ENCODE measurements at places on chromosomes 12 and 14.

DNA sequence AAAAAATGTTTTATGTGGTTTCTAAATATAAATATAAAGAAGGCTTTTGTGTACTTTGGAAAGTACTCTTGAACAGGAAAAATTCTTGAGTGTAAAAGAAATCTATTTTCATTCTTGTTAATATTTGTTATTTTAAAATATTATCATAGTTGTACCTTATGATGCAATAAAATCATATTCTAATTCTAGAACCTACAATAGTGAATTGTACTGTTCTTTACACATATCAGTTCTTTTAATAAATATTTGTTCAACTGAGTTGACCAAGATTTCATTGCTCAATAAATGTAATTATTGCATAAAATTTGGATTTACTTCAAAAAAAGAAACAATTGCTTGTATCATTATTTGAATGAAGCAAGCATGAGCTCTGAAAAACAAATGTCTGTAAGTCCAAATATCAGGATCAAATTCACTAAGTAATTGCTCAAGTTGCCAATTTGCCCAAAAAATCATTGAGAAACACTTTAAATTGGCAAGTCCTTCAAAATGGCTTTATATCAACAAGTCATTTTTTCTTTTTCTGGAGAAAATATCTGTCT lies 191.6 kb upstream of the SLC16A7 start:
- DNase-seq = no peak

DNA sequence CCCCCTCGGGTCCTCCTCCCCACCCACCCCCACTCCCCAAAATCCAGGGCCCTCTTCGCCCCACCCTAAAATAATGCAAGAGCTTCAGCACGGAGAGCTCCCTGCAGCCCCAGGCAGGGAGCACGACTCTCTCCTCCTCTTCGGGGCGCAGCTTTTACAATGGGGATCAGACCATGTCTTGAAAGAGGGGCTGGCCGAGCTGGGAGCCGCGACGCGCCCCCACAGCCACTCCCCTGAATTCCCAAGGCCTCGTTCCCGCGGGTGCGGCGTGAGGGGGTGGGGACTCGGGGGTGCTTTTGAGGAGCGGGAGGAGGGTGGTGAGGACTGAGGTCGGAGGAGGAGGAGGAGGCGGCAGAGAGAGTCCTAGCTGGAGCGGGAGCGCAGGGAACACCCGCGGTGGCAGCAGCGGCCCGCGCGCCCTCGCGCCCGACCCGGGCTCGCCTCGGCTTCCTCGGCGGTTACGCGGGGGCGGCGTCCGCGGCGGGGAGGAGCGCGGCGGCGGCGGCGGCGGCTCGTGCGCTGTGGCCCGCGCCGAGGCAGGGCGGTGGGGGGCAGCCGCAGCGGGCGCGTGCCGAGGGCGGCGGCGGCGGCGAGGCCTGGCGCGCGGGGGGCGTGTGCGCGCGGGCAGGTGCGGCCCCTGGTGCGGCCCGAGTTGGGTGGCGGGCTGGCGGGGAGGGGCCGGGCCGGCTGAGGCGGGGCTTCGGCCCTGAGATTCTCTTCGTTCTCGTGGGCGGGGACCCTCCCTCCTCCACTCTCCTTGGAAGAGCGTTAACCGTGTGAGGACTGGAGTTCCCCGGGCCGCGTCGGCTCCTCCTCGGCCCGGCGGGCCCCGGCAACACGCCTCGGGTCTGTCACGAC lies at the start of gene ANKS1B:
TSS of gene ANKS1B (minus strand) at position 666 of the 858 bp plus-strand sequence. CDS start 699 bp downstream, outside the sequence.
- peak; percentile 81 for DNase-seq

- DNase-seq = no peak
Observed at GRCh38 chr12:15532364-15532977, 210.2 kb downstream of the PTPRO start.

GRCh38 chr14:42140831-42141279 lies 534.2 kb downstream of the LRFN5 start:
- DNase-seq = no peak

DNA sequence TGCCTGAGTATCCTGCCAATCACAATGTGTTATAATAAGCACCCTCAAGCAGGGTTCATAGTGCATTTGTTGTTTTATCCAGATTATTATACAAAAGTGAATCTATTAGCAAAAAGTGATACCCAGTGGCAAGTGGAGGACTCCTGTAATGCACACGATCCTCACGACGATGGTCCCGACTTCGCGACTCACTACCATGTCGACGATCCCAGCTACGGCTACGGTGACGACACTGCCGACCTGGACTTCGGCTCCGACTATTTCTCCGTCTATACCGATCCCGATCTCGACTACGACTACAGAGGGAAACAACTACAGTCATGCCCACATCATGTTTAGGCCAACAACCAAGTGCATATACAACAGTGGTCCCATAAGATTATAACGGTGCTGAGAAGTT lies 12.9 kb downstream of the RBM23 start:
- no peak for DNase-seq

- no peak for DNase-seq
Observed at GRCh38 chr14:74486164-74486563, 6.9 kb downstream of the NPC2 start.

- DNase-seq = no peak
Observed at GRCh38 chr14:90924621-90925340, 108.6 kb upstream of the TTC7B start.
